ENCODE measurements at places on chromosomes 12 and 14.

- DNase-seq = no peak
These were observed 14.3 kb upstream of the FBXL14 start for GRCh38 chr12:1608713-1609119.

DNA sequence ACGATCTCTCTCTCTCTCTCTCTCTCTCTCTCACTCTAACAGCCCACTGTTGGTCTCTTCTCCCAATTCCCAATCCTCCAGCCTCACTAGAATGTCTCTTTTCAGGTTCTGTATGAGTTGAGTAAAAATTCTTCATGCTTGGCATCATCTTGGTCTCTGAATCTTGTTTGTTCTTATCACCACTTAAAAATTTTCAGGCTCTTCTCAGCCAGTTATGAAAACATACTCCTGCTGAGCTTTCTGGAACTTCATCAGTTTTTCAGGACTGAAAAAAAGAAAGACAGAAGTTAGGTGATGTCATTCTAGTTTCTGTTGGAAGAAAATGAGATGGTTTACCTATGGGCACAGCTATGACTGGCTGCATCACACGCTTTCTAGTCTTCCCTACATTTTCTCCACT, 11.5 kb upstream of the IL22 start:
- DNase-seq = no peak

- DNase-seq = peak; percentile 52
These were observed 54.2 kb downstream of the C12orf42 start for GRCh38 chr12:103441437-103442181.

DNA sequence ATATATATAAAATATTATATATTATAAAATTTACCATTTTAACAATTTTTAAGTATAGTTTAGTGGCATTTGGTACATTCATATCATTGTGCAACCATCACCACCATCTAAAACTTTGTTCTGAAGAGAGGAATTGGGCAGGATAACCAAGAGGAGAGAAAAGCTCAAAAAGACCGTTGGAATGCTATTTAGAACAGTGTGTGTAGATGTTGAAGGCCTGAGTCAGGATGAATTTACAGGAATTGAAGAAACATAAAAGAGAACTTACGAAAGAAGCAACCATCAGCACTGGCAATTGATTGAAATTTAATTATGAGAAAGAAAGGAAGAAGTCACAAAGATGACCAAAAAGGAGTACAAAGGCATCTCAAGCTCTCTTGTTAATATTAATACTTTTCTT, 196.9 kb upstream of the PWP1 start:
- DNase-seq = no peak

GRCh38 chr12:55893723-55894122, 34.0 kb downstream of the PYM1 start:
- DNase-seq = no peak

- DNase-seq = no peak
These were observed 18.6 kb downstream of the DDX24 start for GRCh38 chr14:94062344-94062940.

GRCh38 chr12:106753526-106753925, 21.0 kb upstream of the RIC8B start:
- peak; percentile 81 for DNase-seq

- DNase-seq = no peak
These were observed 56.5 kb upstream of the CDKL1 start for GRCh38 chr14:50452979-50453705.

GRCh38 chr14:65151609-65151956, 49.3 kb upstream of the MAX start:
- DNase-seq = no peak

- DNase-seq = no peak
These were observed 50.7 kb upstream of the MAP1LC3B2 start for GRCh38 chr12:116508145-116509121.

- no peak for DNase-seq
These were observed 33.4 kb downstream of the TMTC1 start for GRCh38 chr12:29750131-29750927.

DNA sequence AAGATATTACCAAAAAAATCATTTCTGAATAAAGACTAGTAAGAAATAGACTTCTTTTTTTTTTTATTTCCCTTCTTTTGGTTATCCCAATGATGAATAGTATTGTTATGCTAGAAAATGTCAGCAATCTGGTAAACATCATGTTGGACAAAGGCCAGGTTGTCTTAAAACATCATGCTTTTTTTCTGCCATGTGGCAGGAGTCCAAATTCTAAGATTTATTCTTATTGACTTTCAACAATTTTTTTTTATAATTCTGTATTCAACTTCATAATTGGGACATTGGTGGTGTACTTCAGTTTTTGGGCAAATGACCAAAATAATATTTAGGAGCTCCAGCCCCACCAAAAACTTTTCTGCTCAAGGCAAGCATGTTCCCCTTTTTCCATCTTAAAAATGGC, 10.5 kb downstream of the DCN start:
- DNase-seq = no peak

DNA sequence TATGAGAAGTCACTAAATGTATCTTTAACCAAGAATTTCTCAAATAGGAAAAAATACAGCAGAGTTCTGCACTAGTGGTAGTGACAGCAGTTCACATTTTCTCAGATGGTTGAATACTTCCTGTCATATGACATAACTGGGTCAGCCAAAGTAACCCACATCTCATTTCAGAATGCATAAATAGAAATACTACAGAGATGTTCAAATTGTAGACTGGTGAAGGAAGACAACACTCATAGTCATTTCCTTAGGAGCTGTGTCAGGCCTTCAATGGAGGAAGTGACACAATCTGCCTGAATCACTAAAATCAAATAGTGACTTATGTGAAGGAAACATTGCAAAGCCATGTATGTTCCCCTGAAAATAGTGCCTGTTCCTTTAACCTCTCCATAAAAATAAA, 32.4 kb downstream of the FERMT2 start:
- peak; percentile 2 for DNase-seq
